Smooth muscle cell of the pulmonary artery (primary cell): ENCODE measurements at places on chromosomes 4 and X. TPM values are rescaled to one million over a fixed set of nuclear protein-coding genes. Genes with fewer than 3 reads are reported as not detected.

Gene FAM114A1
- 318 and 431 TPM in 2 replicates for total RNA-seq

Gene KCTD8
- 0.56 and 0.78 TPM in 2 replicates for total RNA-seq

Gene NPY1R
- 5.5 and 33.2 TPM in 2 replicates for total RNA-seq

Gene CSN1S1
- not detected in 2 replicates for total RNA-seq

Gene RADX
- 1.4 and 4.2 TPM in 2 replicates for total RNA-seq

Gene MAGED4B
- 31.4 and 48.5 TPM in 2 replicates for total RNA-seq

Gene ALB
- total RNA-seq = not detected in 2 replicates

Gene NSUN7
- 0.07 TPM in 1 of 2 replicates, not detected in the other for total RNA-seq

Gene GABRE
- total RNA-seq = 23.5 and 33.6 TPM in 2 replicates

Gene ZNF157
- 0.03 and 0.26 TPM in 2 replicates for total RNA-seq

Gene TRIM60
- total RNA-seq = not detected in 2 replicates

Gene PPARGC1A
- 0.13 and 2.7 TPM in 2 replicates for total RNA-seq

Gene PNMA5
- total RNA-seq = not detected in 2 replicates

Gene TMEM150C
- 0.33 and 0.53 TPM in 2 replicates for total RNA-seq

Gene HELT
- not detected in 2 replicates for total RNA-seq

Gene ZNF630
- 1.2 and 2.9 TPM in 2 replicates for total RNA-seq

Gene PNMA3
- total RNA-seq = 0.13 and 0.17 TPM in 2 replicates

Gene IL9R
- total RNA-seq = not detected in 2 replicates

Gene RAI2
- total RNA-seq = 0.76 and 2.0 TPM in 2 replicates

Gene CFAP99
- 0.13 TPM in 1 of 2 replicates, not detected in the other for total RNA-seq

Gene JCHAIN
- total RNA-seq = 0.10 and 0.13 TPM in 2 replicates

Gene HSFX3
- total RNA-seq = not detected in 2 replicates

Gene FGFBP2
- total RNA-seq = not detected in 2 replicates

Gene MSX1
- 1.3 and 3.1 TPM in 2 replicates for total RNA-seq

Gene LIMCH1
- total RNA-seq = 33.4 and 47.0 TPM in 2 replicates
